Urinary bladder (tissue), 4 donors: ENCODE measurements at places on chromosomes 3 and 15. TPM values are rescaled to one million over a fixed set of nuclear protein-coding genes. Genes with fewer than 3 reads are reported as not detected.

GABRR3 gene
- 0.01 TPM for polyA plus RNA-seq

ARPP21 gene
- 0.08 TPM for polyA plus RNA-seq

ACAN gene
- polyA plus RNA-seq = 0.71 TPM

CSPG4 gene
- 63.8 TPM for polyA plus RNA-seq

GNL3 gene
- 47.0 TPM for polyA plus RNA-seq

GPR87 gene
- polyA plus RNA-seq = 4.2 TPM
